ENCODE measurements at places on chromosomes 5 and 9.

- DNase-seq, result no peak
Observed at GRCh38 chr5:169554251-169554650, 29.3 kb upstream of the SPDL1 start.

DNA sequence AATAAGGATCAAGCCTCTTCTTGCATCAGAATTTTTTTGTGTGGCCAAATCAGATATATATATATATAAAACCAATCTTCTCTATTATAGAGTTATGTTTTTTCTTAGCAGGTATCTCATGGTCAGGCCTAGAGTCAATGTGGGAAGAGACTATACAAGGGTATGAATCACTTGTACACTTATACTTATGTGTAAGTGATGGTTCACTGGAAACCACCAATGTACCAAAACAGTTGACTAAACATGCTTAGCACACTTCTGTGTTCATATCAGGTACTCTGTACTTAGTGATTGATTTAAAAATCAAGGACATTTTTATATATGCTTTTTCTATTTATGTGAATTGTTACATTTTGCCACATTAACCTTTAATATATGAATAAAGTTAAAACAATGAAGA is 92.6 kb downstream of the CWC27 start:
- DNase-seq, result no peak

GRCh38 chr9:7996558-7996957 is 197.0 kb upstream of the DMAC1 start:
- DNase-seq, result no peak

DNA sequence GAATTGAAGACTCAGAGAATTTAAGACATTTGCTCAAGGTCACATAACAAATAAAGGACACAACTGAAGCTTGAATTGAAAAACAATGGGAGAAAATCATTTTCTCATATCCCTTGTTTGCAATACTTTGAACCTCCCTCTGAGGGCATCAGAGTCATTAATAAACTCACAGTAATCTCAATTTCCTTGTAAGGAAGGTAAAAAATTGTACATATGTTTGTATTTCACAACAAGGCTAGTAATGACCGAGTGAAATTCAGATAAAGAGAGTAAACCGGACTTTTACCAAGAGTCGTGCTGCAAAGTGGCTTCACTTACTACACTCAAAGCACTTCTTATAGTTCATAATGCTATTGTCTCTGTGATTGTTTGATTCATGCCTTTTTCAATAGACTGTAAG is 665.0 kb downstream of the NR2F1-AS1 start:
- DNase-seq, result no peak

GRCh38 chr9:3323714-3324113 is 202.1 kb downstream of the RFX3 start:
- DNase-seq, result no peak

DNA sequence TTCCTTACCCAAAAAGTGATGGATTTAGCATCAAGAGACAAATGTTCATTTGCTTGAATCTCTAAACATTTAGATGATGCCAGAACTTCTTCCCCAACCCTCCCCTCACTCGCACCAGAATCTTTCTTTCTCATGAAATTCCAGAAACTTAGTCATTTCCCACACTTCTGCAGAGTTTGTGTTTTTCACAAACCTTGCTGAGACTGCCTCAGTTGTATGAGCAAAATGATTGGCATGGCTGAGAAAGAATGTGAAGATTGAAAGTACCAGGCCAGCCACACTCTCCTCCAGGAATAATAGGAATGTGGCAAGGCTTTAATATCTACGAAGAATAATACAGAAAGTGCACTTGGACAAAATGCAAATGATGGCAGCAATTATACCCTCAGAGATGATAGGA is 428.3 kb upstream of the CDH6 start:
- DNase-seq, result no peak

- DNase-seq, result no peak
Observed at GRCh38 chr5:1544294-1544961, 20.7 kb upstream of the LPCAT1 start.

GRCh38 chr5:170360709-170361108 is 28.5 kb downstream of the KCNMB1 start:
- DNase-seq, result no peak

GRCh38 chr5:114416254-114416653 is 54.4 kb downstream of the KCNN2 start:
- DNase-seq, result no peak

- no peak for DNase-seq
Observed at GRCh38 chr5:155441849-155442248, 428.3 kb downstream of the KIF4B start.

GRCh38 chr5:108925073-108925472 is 177.4 kb downstream of the FER start:
- no peak for DNase-seq

- DNase-seq, result no peak
Observed at GRCh38 chr9:121912812-121913627, 180.1 kb downstream of the TTLL11 start.

- no peak for DNase-seq
Observed at GRCh38 chr5:1877103-1878049, 5.3 kb downstream of the IRX4 start.

DNA sequence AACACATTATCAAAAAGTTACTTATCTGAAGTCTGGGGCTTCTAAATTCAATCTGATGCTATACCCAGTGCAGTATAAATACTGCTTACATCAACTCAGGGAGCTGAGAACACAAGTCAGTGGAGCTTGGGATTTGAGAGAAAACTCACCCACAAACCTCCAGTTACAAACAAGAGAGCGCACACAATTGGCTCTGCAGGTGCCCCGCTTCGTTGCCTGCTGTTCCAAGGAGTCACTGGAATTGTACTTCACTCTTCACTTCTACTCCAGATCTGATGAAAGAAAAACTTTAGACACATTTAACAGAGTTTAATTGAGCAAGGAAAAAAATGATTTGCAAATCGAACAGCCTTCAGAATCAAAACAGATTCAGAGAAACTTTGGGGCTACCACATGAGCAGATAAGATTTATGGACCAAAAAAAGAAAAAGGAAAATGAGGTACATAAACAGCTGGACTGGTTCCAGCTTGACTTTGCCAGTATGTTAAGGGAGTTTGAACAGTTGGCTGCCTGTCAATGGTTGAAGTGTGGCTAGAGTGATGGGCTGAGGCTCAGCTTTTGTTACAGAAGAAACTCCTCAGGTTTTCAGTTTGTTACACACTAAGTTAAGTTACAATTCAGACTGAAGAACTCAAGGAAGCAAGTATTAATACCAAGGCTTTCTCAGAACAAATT is 156.6 kb downstream of the AOPEP start:
- DNase-seq, result no peak

DNA sequence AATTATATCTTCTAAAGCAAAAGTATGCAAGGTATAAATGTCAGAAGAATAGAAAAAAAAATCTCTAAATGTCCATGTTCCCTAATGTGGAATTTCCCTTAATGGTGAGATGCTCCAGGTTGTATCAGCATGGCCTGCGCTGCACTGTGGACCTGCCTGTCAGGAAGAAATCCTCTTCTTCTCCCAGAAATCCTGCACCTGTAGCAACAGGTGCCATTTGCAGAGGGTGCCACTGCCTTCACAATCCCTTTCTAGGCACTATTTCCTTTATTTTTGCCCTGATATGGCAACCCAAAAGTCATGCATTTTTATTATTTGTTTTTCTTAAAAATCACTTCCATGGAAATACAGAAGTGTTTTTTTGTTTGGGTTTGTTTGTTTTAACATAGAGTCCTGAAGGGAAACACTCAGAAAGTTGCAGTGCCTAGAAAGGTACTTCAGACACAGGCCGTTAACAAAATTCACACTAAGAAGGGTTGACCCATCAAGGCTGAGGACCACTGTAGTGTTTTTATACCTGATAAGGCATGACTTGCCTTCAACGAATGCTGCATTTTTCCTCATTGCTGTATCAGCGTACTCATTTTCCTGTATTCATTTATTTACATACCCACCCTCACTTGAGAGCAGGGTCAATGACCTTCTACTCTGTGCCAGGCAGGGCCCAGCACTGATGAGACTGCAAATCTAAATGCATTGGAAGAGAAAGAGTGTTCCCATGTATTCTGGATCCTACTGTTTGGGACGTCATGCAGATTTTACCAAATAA is 177.8 kb downstream of the SNX18 start:
- DNase-seq, result no peak

GRCh38 chr5:172302047-172302710 is 18.6 kb upstream of the UBTD2 start:
- DNase-seq, result no peak

DNA sequence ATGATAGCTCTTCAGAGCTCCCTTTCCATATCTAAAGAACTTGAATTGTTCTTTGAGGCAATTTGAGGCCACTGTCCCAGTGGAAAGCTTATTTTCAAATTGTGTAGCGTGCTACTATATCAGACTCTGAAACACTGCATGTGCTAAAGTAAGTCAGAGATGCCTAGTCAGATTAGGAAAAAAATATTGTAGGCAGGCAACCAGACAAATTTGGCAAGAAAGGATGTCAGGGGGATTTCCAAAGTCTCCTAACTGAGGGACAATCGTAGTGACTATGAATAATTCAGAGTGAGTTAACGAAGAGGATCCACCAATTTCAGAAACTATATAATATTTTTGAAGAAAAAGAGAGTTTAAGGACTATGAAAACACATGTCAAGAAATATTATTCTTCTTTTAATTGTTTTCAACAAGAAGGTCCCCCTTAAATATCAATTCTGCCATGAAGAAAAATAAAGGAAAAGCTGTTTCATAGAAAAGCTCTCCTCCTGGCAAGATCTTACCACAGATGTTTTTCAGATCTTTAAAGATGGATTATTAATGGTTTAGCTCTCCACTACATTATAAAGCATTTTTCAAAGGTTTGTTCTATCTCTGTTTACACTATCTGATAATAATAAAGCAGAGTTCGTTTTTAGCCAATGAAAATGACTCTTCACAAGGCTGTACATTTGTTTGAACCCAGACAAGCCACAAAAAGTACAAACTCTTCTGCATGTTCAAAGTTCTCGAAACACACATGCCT is 273.5 kb upstream of the PTGER4 start:
- DNase-seq, result no peak

- DNase-seq, result no peak
Observed at GRCh38 chr5:123344816-123345426, 78.3 kb downstream of the CEP120 start.

- no peak for DNase-seq
Observed at GRCh38 chr9:128718475-128718874, 5.5 kb downstream of the ZDHHC12 start.

DNA sequence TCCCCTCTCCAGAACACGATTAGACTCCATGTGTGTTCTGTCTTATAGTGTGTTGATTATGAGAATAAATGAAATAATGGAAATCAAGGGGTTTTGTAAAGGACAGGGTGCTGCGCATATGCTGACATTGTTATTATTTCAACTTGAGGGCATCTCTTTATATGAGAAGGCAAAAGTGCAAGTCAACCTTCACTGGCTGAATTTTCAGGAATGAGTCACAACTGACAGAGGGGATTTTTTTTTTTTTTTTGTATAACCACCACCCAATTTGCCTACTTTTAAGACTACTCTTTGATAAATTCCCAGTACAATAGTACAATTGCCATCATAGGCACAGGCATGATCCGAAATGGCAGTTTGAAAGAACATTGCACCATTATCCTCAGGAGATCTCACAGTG is 419.2 kb upstream of the NMUR2 start:
- no peak for DNase-seq

- DNase-seq, result no peak
Observed at GRCh38 chr5:10091701-10092100, 158.0 kb downstream of the ATPSCKMT start.

GRCh38 chr9:114504341-114505186 is 709 bp downstream of the WHRN start:
- peak; percentile 11 for DNase-seq

GRCh38 chr9:127083138-127083980 is 39.1 kb downstream of the ANGPTL2 start:
- no peak for DNase-seq

GRCh38 chr5:53333160-53333559 is 147.3 kb upstream of the FST start:
- no peak for DNase-seq

DNA sequence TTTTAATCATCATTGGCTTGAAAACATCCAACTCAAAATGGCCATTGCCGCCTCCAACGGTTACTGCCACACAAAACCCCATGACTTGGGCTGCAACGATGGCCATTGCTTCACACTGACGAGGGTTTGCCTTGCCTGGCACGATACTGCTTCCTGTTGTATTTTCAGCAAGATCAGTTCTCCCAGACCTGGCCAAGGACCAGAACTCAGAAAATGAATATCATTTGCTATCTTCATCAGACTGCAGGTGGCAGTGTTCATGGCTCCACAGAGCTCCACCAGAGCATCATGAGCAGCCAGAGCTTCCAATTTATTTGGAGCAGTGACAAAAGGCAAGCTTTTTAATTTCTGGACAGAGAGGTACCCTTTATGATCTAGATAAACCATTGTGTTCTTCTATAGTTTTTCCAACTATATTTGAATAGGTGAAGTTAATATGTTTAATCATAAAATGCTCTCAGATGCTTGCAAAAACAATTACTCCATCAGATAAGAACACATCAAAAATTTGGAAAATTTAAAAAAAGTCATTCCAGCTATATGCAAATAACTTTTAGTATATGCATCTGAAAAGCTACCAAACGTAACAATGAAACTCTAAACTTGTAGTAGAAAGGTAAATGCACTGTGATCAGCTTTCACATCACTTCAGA is 10.4 kb downstream of the AMACR start:
- no peak for DNase-seq

- DNase-seq, result no peak
Observed at GRCh38 chr5:2750758-2751464, 566 bp downstream of the IRX2 start.

GRCh38 chr9:4831944-4832343 is 39.2 kb downstream of the RCL1 start:
- DNase-seq, result no peak

- DNase-seq, result no peak
Observed at GRCh38 chr5:4337519-4337918, 741.9 kb downstream of the IRX1 start.

GRCh38 chr9:37197158-37198038 is 77.0 kb downstream of the ZCCHC7 start:
- DNase-seq, result no peak

DNA sequence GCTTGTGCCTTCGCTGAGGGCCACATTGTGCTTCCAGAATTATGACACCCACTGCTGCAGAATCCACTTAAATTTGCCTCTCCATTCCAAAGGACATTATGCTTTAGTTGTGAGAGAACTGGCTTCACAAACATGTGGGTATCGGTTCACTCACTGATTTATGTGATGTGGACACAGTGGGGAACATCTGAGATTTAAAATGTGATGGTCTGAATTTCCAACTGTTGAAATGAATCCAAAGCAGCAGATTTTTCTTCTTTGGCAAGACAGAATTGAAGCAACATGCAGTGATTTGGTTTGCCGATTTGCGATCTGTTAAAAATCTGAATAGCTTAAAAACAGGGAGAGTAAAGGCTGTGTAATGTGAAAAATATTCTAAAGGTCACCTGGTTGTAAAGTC is 20.3 kb downstream of the PCSK5 start:
- DNase-seq, result no peak
